ENCODE measurements at places on chromosomes 5 and 9.

GRCh38 chr9:13863112-13863511 lies 450.8 kb downstream of the NFIB start:
- no peak for DNase-seq

DNA sequence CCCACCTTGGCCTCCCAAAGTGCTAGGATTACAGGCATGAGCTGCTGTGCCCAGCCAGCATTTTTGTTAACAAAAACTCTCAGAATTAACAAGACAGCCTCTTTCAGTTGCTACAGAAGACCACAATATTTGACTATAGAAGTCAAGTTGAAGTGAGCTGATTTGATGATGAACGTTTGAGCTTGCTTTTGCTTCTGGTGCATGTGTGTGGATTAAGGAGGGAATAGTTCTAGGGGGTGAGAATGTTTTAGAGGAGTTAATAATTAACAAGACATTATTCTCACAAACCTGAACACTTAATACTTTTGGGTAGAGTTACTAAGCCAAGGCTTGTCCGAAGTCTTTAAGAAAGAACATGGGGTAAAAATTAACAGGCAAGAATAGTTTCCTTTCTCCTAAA lies 191.6 kb downstream of the TENT4A start:
- DNase-seq = no peak

DNA sequence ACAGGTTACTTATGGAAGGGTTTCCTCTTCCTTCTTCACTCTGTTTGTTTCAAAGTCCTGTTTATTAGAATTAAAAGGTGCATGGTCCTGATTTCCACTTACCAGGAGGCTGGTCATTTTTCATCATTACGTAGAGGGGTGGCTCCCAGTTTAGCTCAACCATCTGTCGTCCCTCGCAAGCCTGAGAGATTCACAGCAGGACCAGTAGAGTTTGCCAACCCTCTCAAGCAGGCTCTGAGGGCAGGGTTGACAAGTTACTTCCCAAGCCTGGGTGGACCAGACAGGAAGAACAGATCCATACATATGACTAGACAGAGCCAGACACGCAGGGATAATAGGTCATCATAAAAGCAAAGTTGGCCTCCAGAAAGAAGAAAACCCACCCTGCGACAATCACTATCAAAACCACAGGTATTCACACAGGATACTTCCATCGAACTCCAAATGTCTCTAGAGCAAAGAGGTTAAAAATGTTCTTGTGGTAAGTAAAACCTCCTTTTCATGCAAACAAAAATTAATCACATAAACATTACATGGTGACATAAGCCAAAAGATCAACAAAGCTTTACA lies 151.9 kb downstream of the ELAVL2 start:
- no peak for DNase-seq

DNA sequence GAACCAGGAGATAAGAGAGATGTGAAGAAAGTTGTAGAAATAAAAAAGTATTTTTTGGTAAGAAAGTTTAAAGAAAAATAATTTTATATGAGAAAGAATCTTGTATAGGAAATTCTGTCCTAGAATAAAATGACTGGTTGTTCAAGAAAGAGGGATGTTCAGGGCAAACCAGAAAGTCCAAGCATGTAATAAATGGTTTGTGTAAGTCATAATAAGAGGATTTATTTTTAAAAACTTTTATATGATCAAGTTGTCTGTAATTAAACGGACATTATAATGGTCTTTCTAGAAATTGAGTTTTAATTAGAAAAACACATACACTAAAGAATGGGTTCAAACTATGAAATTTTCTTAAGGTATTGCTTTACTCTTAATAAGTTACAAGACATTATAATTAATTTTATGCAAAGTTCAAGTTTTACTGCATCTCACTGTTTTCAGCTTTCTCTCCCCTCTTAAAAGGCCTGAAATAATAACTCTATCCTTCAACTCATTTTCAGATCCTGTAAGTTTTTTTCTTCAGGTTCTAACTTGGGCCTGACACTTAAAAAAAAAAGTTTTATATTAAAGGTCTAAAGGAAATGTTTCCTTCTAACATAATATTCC lies 56.1 kb upstream of the ZNF300 start:
- DNase-seq = no peak

DNA sequence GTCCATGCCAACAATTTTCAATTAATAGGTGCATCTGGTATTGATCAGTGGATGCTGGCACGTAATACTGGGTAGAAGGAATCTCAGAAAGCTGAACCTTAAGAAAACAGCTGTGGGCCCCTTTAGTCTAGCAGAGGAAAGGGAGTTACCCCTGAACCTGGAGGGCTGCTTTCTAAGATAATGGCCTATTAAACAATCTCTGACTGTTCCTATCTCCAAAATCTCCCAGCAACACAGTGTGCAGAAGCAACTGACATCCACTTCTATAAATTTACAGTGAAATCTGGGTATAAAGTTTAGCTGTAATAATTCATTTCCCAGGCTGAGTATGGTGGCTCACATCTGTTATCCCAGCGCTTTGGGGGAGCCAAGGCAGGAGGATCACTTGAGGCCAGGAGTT lies 198.8 kb downstream of the MAPKAP1 start:
- no peak for DNase-seq

GRCh38 chr9:124202447-124202971 lies 55.2 kb upstream of the NEK6 start:
- no peak for DNase-seq

- DNase-seq = no peak
Measured at GRCh38 chr5:63025679-63026078, 447.1 kb downstream of the LRRC70 start.

DNA sequence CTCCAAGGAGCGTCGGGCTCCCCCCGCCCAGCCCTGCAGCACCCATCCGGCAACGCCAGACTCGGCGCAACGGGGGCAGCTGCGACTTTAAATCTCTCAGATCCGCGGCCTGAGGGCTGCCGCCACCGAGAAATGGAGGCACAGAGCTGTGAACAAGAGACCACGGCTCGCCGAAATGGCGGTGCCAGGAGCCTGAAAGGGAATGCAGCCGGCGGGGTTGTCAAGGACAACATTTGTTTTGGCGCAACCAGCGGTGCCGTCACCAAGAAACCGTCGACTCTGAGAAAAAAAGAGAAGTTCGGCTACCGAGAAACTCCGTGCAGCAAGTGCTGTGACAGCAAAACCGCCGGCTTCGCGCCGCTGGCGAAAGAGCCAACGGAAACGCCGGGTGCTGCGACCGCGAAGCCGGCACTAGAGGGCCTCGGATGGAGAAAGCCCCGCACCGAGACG lies 2.1 kb upstream of the ANXA2R start:
- peak; percentile 77 for DNase-seq

DNA sequence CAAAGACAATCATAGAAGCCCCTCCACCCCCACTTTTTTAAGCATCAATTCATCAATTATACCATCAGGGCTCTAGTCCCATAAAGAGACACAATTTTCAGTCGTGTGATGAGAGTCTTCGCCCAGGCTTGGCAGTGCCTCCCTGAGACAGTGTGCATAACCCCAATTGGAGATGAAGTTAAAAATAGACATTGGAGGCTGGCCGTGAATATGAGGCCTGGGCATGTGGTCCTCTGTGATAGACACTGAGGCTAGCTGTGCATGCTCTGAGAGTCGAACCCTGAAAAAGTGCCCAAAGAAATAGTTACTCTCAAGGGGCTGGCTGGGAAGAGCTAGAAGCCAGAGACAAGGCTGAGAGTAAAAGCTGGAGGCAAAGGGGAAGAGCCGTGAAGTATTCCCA lies 248.6 kb upstream of the NR4A3 start:
- DNase-seq = no peak

GRCh38 chr5:18972177-18972576 lies 1015.8 kb downstream of the CDH18 start:
- no peak for DNase-seq

- no peak for DNase-seq
Measured at GRCh38 chr9:88075966-88076285, 62.3 kb downstream of the SPATA31C2 start.

DNA sequence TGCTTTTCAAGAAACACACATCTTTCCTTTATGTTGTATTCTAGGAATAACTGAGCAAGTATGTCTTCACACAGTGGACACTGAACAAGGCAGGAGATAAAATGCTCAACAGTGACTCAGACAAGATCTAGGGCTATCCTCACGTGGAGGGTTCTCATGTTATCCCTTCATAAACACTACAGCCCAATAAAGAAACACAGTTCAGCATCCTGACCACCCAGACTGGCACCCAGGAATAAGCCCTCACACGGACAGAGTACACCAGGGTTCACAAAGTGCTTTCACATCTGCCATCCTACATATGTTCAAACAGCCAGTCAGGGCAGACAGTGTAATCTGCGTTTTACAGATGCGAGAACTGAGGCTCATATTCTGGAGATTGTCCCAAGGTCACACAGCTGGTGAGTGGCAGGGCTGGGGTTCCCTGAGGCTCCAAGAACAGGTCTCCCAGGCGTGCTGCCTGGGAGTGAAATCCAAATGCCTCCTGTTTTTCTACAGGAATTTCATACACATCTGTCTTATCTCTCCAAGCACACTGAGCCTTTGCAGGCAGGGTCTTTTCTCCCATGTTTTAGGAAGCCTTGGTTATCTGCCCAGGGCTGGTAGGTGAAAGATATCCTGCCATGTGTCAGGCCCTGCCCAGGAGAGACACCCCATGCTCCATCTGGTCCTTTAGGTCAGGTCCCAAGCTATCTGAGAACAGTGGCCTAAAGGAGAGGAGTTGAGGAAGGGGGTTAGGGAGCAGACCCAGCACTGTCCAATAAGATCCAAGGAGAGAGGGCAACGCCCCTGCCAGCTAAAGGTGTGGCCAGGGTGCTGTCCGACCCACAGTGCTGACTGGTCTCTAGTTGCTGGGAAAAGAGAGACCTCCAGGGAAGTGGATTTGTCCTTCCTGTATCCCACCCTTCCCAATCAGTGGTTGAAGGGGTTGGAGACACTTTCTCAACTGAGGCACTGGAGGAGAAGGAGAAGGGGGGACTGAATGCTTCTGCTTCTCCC lies 47.9 kb upstream of the XPA start:
- DNase-seq = no peak

GRCh38 chr5:126277762-126278161 lies 145.4 kb upstream of the GRAMD2B start:
- no peak for DNase-seq

DNA sequence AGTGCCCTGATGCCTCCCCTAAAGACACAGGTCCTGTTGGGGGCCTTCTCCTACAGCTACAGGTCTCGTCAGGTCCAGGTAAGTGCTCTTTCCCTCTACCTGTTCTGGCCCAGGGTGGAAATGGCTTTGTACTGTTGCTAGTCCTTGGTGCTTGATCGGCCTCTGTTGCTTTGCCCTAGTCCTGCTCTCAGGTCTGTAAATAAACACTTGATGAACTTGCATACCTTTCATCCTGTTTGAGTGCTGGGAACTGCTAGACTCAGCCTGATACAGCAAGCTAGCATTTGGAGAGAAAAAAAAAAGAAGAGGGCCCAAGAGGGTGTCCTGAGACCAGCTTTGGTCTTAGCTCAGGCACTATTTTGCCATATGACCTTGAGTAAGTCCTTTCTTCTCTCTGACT lies 21.8 kb upstream of the ZNF618 start:
- no peak for DNase-seq

DNA sequence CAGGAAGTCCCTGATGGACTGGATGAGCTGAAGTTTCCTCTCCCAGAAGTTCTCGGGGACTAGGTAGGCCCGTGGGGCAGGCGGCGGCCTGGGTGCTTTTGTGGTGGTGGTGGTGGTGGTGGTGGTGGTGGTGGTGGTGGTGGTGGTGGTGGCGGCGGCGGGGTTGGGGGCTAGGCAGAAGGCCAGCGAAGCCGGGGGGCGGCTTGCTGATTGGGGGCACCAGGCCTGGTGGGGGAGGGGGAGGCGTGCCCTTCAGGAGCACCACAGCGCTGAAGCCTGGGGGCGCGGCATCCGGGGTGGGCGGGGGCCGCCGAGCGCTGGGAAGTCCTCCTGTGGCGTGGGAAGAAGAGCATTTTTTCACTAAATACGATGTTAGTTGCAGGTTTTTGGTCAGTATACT lies 26.9 kb downstream of the SPATA31C1 start:
- DNase-seq = no peak

DNA sequence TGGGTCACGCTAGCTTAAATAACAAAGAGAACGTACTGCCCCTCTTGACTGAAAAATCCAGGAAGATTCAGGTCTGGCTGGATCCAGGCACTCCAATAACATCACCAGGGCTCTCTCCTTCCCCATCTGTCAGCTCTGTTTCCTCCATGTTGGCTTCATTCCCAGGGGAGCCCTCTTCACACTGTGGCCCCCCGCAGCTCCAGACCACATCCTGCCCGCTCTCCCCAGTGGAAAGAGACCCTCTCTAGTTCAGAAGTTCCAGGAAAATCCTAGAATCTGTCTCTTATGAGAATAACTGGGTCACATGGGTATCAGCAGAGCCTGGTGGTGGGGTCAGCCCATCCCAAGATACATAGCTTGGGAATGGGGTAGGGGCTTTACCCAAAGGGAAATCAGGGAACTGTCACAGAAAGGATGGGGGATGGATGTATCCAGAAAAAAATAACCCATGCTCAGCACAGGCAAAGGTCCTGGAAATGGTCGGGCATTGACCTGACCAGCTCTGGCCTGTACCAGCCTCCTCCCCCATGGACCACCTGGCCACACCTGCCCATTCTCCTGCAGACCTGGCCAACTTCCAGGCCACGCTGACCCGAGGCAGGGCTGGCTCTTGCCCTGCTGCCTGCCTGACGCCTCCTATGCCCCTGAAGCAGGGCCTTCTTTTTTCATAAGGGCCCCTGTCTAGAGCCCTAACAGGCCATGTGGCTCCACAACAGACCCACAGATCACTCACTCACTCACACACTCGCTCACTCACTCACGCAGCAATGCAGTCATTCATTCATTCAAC lies 65.9 kb downstream of the COL23A1 start:
- no peak for DNase-seq

DNA sequence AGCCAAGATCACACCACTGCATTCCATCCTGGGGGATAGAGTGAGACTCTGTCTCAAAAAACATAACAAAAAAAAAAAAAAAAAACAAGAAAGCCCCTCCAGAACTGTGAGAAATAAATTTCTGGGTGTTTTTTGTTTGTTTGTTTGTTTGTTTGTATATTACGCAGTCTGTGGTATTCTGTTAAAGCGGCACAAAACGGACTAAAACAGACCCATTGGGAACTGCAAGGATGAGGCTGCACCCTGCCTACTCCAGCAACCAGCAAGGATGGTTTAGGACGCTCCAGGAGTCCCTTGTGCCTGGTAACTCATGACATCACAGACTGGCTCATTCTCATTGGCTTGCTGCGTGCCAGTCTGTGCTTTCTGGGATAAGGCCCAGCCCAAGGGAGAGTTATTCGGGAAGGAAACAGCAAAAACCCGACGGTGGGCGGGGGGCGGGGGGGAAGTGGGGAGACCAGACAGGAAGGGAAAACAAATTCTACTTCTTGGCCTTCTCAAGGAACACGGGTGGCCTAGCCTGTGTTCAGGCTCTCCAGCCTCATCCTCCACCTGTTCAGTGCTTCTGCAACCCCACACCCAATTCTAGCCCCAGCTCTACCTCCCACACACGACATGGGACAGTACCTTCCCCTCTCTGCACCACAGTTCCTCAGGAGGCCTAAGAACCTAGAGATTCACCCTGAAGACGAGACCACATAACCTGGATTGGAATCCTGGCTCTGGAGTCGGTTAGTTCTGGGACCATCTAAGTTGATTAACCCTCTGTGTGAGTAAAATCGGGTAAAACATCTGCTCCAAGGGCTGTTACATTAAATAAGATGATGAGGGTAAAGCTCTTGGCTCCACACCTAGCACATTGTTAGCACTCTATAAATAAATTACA lies 2.8 kb downstream of the CD74 start:
- DNase-seq = peak; percentile 73

- no peak for DNase-seq
Measured at GRCh38 chr5:91076138-91076537, 307.0 kb downstream of the ARRDC3 start.

Measured in NCI-H1092 (cell line).